ENCODE measurements at places on chromosomes 3 and 15.

- peak; percentile 32 for DNase-seq
Measured at GRCh38 chr3:58272891-58273290, 33.2 kb upstream of the RPP14 start.

GRCh38 chr3:173911446-173911845 is 513.9 kb downstream of the NLGN1 start:
- DNase-seq = no peak

GRCh38 chr15:27482287-27482686 is 511.3 kb downstream of the GABRG3 start:
- DNase-seq = no peak

DNA sequence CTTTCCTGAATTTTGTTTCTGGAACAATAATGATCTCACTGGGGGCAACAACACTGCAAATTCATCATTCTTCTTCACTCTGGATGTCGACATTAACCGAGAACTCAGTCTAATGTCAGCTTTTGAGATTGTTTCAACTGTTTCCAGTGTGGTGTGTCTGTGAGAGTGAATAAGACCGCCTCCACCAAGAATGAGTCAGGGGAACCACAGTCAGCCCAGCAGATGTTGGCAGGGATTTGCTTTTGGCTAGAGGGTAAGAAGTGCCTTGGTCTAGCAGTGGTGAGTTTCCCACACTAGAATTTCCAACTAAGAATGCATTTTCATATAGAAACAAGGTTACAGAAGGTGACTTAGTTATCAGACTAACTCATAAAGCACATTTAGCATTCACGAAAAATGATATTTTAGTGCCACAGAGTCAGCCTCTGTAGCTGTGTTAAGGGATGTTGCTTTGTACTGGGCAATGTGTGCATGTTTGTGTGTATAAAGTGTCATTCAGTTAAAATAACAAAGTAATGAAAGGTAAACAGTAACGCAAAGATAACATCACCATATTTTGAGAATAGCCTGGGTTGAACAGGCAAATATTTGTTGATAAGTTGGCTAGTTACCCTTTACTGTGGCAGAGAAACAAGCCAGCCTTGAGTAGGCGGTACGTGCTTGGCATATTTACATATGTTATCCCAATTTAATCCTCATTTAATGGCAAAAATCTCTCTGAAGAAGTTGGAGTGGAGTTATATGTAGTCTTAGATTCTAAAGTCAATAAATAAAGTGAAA is 33.8 kb downstream of the DRD3 start:
- peak; percentile 96 for DNase-seq

DNA sequence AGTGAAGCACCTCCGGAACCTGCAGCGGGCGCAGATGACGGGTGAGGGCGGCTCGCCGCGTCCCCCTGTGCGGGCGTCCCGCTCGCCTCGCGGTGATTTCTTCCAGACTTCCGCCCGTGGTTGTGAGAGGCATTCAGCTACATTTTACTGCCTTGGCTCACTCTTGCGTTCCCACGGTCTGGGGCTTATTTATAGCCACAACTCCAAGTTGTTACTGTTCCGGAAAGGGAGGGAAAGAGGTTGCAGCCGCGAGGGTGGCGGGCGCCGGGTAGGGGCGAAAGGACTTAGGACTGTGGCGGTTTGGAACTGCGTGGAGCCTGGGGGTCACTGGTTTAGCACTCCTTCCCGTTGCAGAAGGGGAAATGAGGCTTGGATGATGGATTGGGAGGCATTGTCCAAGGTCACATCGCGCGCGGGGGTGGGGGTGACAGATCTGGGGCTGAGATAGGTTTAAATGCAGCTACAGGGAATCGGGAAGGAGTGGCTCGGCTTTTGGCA is 1.1 kb downstream of the HES1 start:
- peak; percentile 89 for DNase-seq

- peak; percentile 80 for DNase-seq
Measured at GRCh38 chr15:63052961-63053698, 10.6 kb downstream of the TPM1 start.

DNA sequence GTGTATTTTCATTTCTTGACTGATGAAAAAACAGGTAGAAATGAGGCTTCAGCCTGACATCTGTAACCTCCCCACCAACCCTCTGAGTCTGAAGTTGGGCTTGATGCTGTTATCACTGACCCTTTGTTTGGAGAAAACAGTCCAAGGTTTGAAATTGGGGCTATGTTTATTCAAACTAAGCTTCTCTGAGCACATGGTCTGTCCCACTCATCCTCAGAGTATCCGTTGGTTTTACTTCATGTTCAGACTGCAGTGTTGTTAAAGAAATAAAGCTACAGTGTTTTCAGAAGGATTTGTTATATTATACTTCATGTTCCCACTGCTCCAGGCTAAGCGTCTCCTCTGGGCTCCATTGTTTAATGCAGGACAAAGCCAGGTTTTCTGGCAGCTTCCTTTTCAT is 6.0 kb downstream of the MAPKBP1 start:
- DNase-seq = no peak

- no peak for DNase-seq
Measured at GRCh38 chr3:72427624-72428023, 420.6 kb downstream of the SHQ1 start.

Data from GM23248 (cell line).